ENCODE measurements at places on chromosomes 4 and X.

DNA sequence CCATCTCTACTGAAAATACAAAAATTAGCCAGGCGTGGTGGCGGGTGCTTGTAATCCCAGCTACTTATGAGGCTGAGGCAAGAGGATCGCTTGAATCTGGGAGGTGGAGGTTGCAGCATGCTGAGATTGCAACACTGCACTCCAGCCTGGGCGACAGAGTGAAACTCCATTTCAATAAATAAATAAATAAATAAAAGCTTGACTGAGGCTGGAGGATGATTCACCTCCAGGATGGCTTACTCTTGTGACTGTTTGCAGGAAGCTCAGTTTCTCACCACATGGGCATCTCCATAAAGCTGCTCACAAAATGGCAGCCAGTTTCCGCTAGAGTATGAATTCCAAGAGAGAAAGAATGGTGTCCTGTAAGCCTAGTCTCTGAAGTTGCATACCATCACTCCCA is 191.7 kb upstream of the EDNRA start:
- DNase-seq: no peak

DNA sequence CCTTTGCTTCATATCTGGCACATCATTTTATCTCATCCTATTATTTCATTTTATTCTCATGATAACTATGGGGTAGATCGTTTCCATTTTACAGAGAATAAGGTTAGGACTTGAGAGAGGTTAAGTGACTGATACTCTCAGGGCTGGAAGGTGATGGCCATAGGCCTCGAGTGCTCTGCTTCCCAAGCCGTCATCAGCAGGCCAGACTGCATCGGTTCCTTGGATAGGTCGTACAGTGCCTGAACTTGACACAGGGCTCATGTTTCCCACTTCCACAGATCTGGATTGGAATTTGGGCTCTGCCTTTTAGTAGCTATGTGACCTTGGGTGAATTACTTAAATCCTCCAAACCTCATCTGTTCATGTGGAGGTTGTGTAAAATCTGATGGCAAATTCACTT is 81.4 kb downstream of the TMEM131L start:
- no peak for DNase-seq

- no peak for DNase-seq
Measured at GRCh38 chr4:78613522-78614321, 62.2 kb downstream of the ANXA3 start.

- DNase-seq: no peak
Measured at GRCh38 chrX:154800478-154801210, 4.6 kb downstream of the MPP1 start.

GRCh38 chrX:68834371-68835103 is 5.7 kb downstream of the EFNB1 start:
- no peak for DNase-seq

GRCh38 chrX:24219320-24219719 is 69.8 kb downstream of the ZFX start:
- no peak for DNase-seq

- no peak for DNase-seq
Measured at GRCh38 chr4:2301225-2301642, 39.3 kb upstream of the MXD4 start.

DNA sequence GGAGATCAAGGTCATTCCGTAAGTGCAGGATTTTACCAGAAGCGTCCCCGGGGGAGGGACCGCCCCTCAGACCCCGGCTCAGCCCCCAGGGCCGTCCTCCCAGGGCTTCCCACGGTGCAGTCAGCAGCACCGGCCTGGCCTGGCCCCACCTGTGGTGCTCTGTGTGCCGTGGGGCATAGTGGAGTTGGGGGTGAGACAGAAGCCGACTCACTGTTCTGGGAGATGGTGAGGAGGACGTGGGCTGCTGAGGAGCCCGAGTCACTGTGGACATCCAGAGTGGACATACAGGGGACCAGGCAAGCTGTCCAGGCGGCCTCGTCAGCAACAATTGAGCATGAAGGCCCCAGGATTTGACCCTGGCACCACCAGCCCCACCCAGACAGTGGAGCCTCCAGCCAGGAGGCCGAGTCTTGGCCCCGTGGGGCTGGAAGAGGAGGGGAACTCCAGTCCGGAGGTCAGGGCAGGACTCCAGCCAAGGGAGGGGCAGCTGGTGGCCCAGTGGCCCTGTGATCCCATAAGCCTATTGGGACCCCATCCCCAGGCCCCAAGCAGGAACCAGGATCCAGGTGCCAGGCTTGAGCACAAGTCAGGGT is 19.1 kb downstream of the ATP5ME start:
- no peak for DNase-seq

DNA sequence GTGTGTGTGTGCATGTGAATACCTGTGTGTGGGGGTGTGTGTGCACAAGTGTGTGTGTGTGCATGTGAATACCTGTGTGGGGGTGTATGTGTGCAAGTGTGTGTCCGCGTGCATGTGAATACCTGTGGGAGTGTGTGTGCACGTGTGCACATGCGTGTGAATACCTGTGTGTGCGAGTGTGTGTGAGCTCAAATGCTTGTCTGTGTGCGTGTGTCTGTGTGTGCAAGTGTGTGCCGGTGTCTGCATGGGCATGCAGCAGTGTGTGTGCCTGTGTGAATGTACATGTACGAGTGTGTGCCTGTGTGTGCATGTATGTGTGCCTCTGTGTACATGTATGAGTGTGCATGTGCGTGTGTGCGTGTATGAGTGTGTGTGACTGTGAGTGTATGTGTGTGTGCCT is 5.0 kb downstream of the DOK7 start:
- DNase-seq: no peak

GRCh38 chr4:81523672-81524327 is 52.1 kb upstream of the RASGEF1B start:
- DNase-seq: no peak

DNA sequence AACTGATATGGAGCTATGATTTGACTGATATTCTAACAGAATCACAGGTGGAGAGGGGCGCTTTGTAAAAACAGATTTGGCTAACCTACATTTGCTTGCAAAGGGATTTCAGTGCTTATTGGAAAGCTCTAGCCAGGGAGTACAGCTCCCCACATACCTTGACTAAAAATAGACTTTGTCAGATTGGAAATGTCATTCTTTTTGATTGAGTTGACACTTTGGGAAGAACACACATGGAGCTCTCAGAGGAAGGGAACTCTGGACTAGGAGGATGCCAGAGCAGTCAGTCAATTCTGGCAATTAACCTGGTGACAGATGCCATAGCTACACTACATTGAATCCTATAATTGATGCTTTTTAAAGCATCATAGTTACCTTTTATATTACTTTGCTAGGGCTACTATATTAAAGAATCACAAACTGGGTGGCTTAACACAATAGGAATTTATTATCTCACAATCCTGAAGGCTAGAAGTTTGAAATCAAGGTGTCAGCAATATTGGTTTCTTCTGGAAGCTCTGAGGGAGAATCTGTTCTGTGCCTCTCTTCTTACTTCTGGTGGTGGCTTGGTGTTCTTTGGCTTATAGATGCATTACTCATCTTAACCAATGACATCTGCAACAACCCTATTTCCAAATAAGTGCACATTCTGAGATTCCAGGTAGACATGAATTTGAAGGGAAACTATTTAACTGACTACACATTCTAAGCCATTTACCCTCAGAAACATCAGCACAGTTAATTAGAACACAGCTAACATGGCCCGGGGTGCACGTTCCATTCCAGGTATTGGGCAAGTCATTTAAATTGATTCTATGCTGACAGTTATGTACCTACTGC is 8.4 kb upstream of the HERC3 start:
- DNase-seq: no peak

GRCh38 chrX:39541881-39542280 is 555.9 kb downstream of the BCOR start:
- DNase-seq: no peak

DNA sequence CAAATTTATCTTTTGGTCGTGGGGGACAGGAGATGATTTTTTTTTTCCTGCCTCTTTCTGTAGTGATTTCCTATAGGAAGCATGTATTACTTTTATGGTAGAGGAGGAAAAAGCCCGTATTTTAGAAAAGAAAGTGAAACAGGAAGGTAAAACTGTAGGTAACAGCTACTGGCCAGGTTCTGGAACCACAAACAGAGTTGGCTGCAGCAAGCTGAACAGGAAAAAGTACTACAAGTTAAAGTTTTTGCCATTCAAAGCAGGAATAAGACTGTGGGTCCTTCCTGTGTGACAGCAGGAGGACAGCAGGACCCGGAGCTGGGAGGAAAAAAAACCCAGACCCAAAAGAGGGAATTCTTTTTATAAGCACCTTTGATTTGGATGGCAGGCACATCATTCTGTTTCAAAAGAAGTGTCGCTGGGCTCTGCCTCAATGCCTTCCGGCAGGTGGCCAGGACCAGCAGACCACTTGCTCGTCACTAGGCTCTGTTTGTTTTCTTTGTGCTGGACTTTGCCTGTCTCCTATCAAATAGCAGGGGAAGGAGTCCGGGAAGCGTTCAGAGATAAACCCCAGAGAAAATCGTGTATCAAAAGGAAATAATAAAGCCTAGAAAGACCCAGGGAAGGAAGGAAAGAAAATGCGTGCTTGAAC is 277.9 kb downstream of the ADGRA3 start:
- no peak for DNase-seq

GRCh38 chr4:45663003-45663402 is 460.9 kb downstream of the GABRG1 start:
- no peak for DNase-seq

DNA sequence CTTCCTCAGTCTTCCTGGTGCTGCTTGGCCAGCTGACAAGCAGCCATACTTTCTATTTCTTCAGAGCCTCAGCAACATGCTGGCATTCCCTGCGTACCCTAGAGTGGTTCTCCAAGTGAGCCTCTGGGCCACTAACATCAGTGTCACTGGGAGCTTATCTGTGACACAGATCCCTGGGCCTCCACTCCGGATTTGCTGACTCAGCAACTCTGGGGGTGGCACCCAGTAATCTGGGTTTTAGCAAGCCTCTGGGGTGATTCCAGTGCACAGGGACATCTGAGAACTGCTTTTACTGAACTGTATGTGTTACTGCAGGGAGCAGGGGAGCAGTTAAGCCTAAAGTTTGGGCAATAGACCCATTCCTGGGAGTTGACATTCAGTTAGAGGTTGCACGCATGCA is 28.2 kb upstream of the HMGB3 start:
- DNase-seq: no peak

GRCh38 chr4:32824336-32824735 is 2104.2 kb downstream of the PCDH7 start:
- DNase-seq: no peak

DNA sequence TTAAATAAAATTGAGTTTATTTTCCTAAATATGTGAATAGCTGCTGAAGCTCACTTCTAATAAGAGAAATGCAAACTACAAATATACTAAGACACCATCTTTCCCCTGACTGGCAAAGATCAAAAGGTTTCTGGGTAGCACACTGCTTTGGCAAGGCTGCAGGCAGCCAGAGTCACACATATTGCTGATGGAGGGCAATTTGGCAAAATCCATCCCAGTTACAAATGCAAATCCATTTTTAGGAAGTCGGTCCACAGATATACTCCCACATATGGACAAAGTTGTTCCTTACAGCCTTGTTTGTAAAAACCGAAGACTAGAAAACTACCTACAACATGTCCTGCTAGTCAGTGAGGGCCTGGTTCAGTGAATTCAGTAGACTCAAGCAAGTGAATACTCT is 12.4 kb downstream of the USP46 start:
- no peak for DNase-seq

DNA sequence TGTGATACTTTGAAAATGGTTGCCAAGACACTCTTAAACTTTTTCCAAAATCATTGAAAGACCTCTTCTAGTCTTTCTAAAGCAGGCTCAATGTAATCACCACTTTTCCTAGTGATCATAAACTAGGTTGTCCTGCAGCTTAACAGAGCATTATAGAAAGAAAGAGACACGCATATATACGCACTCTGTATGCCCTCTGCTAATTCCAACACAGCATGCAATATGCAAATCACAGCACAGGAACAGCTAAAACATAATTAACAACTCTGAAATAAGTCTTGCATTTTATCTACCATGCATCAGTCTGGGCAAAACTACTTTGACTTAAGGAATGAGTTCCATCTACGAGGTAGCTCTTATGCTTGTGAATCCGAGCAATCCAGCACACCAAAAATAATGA is 94.6 kb downstream of the COL25A1 start:
- no peak for DNase-seq

- DNase-seq: no peak
Measured at GRCh38 chr4:110897784-110898183, 274.9 kb upstream of the PITX2 start.
